Stromal cell of bone marrow (primary cell): ENCODE measurements at places on chromosomes 5 and 9.

DNA sequence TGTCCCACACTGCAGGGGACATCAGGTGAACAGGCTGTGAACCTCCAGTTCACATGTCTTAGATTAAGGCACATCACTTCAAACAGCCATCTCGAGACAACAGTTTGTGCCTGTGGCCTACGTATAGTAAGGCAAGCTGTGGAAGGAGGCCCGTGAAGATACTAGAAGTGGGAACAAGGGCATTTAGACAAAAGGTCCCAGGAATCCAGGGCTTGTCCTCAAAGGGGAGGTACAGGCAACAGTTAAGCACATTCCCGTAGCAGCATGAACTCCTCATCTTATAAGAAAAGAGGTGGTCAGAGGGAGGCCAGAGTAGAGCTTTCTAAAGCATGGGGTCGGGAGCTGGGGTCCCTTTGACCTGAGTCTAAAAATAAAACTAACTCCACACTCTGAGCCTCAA, 122.5 kb upstream of the TRPM3 start:
- no peak for DNase-seq

GRCh38 chr5:55327281-55327680, 19.5 kb downstream of the MTREX start:
- DNase-seq = no peak

- peak; percentile 58 for DNase-seq
Measured at GRCh38 chr9:133075925-133076630, 14.3 kb downstream of the CEL start.

DNA sequence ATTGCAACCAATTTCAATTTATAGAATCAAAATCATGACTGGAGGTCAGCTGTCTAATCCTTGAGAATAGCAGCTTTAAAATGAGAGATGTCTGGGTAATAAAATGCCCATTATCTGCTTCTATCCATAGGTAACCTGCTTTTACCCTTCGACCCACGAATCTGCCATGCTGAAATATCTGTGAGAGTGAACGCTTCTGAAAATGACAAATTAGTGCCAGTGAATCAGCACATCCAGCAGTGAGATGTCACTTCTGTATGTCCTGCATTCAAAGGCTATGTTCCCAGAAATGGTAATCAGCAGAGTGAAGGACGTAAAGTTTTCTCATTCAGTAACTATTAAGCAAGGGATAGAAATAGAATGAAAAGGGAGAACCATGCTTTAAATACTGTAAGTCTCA, 532.4 kb upstream of the ITGA1 start:
- no peak for DNase-seq

- DNase-seq = no peak
Measured at GRCh38 chr9:99954819-99955218, 48.4 kb downstream of the STX17 start.

GRCh38 chr9:109771087-109771486, 8.9 kb upstream of the PALM2AKAP2 start:
- DNase-seq = no peak

DNA sequence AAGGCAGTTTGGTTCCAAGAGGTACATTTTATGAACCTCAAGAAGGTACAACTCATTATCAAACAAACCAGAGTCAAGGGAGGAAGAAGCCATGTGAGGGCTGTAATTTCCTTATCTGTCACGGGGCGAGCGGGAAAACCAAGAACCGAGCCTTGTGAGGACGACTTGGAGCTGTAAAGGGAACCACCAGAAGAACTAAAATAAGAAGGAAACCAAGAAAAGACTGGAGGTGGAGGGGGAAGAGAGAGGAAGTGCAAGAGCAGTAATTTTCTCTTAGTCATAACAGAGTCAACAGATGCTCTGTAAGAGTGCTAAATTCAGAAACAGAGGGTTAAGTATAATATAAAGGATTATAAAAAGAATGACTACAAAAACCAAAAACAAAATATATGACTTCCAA, 127.1 kb downstream of the DIRAS2 start:
- no peak for DNase-seq

DNA sequence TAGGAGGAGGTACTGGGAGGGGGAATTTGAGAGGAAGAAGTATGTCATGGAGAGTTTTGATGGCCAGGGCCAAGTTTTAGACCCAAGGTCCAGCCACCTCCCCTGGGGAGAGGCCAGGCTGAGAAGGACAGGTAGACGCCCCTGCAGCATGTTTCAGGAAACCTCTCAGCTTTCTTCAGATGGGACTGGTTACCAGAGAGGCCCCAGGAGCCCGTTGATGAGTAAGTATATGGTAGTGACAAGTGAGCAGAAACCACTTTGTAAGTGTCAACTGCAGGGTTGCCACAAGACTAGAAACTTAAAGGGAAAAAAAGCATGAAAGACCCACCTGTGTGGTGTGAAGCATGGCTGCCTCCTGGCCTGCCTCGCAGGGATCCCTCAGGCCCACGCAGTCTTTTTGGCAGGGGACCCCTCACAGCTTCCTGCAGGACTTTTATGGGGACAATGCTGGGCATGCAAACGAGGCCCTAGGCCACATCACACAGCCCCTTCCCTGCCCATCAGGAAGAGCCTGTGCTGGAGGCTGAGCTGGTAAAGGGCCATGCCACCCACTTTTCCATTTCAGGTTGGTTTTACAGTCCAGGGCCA, 255.9 kb downstream of the FSTL4 start:
- DNase-seq = no peak

DNA sequence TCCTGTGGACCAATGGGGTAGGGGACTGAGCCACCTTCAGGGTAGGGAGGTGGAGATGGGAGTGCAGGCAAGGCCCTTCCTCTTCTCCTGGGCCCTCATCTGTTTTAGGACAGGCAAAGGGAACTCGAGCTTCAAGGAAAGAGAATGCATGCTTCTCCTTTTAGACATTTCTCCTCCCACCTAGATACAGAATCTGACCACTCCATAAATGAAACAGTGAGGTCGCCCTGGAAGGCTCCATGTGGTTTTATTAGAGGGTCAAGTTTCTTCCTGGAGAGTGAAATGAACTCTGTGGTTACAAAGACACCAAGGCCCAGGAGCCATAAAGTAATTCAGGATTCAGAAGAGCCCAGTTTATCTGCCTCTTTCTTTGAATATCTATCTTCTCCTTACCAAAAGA, 14.9 kb downstream of the LHFPL2 start:
- no peak for DNase-seq

DNA sequence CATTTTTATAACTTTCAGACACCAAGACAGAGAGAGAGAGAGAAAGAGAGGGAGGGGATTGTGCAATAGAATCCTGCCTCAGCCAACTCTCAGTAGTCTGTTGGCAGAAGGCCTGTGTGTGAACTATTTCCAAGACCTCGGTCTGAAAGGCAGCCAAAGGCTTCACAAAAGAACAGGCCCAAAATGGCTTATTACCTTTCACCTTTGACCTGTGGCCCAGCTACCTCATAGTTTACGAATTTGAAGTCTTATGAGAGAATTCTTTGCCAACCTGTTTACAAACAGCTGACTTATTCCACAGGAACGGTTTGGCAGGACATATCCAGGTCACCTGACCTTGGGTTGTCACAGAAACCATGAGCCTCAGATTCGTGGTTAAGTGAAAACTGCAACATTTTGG, 48.6 kb downstream of the NR2F1-AS1 start:
- peak; percentile 92 for DNase-seq

DNA sequence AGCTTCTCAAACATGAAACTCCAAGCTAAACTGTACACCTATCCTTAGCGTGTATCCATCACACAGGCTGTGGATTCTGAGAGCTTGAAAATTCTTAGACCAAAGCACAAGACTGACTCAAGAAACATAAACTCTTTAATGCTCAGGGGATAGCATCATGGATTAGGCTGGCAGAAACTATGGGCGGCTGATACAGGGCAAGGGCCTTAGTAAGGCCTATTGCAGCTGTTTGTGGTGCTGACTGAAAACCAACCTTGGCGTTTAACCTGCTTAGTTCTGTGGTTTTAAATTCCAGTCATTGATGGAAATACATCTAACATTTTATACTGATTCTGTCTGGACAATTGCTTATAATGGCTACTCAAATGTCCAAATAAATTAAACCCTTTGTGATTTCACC, 183.7 kb downstream of the TLR4 start:
- no peak for DNase-seq

DNA sequence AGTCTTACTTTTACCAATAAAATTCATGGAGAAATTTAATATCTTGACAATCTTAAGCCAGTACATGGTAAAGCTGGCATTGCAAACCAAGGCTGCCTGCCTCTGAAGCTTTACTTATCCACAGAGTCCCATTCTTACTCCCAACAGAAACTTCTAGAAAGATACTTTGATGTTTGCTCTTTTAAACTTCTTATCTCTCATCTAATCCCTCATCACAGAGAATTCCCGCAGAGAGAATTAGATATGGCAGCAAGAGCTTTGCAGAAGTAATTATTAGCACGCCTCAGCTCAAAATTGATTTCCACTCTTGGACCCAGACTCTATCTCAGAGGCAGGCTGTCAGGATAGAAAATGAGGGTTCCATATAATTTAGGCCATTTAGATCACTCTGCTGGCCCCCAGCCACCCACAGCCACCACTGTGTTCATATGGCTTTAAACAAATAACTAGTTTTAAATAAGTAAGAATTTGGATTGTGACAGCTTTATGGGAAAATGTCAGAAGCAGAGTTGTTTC, 37.9 kb upstream of the GAS1 start:
- DNase-seq = no peak

DNA sequence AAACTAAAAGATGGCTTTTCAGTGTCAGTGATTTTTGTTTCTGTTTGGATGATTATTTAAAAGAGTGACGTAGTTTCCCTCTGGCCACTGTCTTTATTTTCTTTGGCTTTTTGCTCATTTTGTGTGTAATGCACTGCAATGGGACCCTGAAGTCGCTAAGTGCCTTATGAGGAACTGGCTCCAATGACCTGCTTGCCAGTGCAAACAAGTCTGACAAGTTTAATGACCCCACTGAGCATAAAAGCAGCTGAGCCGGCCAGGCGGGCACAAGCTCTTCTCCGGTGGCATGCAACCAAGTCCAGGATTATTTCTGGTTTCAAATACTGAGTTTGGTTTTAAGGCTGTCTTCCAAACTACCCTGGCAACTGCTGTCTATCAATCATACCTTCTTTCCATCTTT, 15.6 kb upstream of the GNA14 start:
- peak; percentile 46 for DNase-seq

DNA sequence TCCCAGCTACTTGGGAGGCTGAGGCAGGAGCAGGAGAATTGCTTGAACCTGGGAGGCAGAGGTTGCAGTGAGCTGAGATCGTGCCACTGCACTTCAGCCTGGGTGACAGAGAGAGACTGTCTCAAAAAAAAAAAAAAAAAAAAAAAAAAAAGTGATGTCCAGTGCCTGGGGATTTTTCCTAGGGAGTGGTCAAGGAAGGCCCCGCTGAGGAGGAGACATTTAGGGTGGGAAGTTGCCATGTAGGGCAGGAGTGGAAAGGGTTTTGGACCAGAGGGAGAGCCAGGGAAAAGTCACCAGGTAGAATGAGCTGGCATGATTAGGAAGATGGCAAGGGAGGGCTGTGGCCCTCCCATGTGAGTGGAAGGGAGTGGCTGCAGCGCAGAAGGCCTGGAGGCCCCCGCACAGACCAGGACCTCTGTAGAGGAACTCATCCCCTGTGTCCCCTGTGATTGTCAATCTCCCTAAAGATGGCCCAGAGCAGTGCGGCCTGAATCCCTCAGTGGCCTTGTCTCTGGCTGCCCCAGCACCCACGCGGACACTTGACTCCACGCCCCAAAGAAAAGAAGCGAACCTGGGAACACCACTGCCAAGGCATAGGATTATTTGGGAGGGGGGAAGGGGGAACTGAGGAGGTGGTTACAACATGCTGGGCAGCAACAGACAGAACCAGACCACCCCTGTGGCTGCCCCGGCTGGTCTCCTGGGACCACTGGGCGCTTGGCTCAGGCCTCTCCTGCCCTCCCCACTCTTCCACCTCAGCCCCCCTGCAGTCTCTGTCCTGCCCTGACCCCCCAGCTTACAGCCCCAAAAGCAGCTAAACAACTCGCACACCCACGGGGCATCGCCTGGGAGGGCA, 2.6 kb upstream of the SQSTM1 start:
- DNase-seq = no peak
